ENCODE measurements at places on chromosomes 2 and 18.

- DNase-seq, result no peak
Measured at GRCh38 chr2:231394211-231395141, 1.0 kb upstream of the B3GNT7 start.

DNA sequence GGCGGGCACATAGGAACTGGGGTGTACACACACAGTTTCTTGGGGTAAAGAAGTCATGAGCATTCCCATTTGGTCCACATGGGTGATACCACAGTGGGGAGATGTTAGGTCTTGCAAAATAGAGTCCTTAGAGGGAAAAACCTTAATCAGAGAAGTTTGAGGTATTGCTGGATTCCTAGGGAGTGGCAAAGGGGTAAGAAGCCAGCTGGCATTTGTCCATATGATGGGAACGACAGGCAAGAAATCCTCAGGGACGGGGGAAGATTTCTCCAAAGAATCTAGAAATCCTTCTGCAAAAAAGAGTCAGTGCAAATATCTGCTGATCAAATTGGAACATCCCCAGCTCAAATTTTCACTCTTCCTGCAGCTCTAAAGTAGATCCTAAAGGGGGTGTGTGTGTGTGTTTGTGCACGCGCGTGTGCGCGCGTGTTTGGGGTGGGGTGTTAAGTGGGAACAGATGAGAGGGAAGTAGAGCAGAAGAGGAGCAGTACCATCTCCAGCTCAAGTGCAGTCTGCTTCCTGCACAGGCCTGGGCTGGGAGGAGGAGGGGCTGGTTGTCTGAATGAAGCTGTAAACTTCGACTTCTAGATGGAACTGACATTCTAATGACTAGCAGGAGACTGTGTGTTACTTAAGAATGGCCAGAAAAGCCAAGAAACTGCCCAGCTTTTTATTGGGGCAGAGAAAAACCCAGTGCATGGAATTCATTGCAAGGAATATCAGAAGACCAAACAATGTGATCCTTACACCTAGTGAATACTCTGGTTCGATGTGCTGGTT lies 168.0 kb downstream of the SPP2 start:
- no peak for DNase-seq

GRCh38 chr2:47520302-47520630 lies 117.3 kb downstream of the MSH2 start:
- no peak for DNase-seq

DNA sequence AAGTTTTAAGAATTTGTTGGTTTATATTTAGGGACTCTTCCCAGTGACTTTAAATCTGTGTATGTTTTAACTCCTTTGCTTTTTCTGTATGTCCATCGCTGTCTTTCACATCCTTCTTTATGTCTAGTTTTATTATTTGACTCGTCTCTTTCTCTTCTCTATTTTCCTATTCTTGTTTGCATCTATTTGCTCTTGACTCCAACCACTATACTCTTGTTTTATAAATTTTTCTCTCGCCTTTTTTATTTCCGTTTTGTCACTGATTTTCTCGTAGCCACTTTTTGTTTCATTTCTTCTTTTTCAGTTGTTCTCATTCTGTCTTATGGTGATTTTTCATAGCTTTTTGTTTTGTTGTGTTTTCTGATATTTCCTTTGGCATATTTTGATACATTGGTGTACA lies 170.5 kb upstream of the NETO1 start:
- no peak for DNase-seq

DNA sequence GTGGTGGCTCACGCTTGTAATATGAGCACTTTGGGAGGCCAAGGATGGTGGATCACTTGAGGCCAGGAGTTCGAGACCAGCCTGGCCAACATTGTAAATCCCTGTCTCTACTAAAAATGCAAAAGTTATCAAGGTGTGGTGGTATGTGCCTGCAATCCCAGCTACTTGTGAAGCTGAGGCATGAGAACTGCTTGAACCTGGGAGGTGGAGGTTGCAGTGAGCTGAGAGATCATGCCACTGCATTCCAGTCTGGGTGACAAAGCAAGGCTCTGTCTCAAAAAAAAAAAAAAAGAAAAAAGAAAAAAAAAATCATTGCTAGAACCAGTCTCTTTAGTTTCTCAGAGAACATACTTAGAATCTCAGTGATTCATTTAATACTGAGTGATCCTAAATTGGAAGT lies 217.1 kb downstream of the DYM start:
- no peak for DNase-seq
